Stimulated activated CD4-positive, alpha-beta T cell treated with anti-CD3 and anti-CD28 coated beads, TNF-alpha, amount 100 ng/mL, for 48 hours (primary cell): ENCODE measurements at places on chromosomes 6 and 20.

DNA sequence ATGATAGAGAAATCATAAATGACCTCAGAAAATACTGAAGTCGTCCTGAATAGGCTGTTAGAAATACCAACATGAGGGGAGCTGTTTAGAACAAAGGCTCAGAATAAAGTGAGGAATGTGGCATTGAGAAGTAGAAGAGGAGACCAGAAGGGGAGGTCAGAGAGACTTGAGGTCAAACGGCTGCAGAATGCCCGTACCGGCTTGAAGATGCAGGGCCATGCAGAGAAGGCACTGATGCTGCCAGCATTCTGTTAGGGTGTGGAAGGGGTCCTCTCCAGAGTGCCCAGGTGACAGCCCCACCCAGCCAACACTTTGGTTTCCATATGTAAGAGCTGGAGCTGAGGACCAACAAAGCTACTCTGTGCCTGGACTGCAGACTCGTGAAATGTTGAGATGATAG lies 570.9 kb downstream of the CDH26 start:
- no peak for DNase-seq

DNA sequence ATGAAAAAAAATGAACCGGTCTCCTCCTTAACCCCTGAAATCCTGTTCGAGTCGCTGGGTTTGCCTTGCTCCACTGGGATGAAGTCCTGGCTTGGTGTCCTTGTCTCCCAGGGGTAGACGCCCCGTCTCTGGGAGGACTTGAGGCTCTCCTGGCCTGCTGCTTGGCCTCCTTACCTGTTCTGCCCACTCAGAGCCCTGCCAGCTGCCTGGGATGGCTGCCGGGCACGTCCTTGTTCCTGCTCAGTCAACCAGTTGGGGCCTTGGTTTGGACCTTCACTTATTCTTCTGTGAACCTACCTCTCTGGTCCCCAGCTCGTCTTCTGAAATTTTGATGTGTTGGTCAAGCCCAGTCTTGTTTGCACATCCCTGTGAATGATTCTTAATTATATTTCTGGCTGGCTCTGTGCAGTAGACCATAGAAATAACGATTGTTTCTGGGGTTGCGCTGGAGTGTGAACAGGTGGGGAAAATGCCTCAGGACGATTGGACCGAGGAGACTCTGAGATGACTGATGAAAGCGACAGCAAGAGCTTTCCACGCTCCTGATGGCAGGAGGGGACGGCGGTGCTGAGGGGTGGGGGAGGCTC lies 126.5 kb upstream of the ESR1 start:
- no peak for DNase-seq

GRCh38 chr20:38969708-38970107 lies 7.6 kb downstream of the DHX35 start:
- no peak for DNase-seq

GRCh38 chr20:19628570-19629134 lies 129.4 kb upstream of the RIN2 start:
- peak; percentile 27 for DNase-seq

- no peak for DNase-seq
Measured at GRCh38 chr6:22412994-22413393, 116.2 kb upstream of the PRL start.

GRCh38 chr6:113505084-113505699 lies 352.0 kb upstream of the MARCKS start:
- no peak for DNase-seq

GRCh38 chr20:15395457-15395856 lies 1058.0 kb upstream of the FLRT3 start:
- DNase-seq: no peak

GRCh38 chr6:10591422-10592160 lies 70.4 kb downstream of the GCNT2 start:
- DNase-seq: no peak

- DNase-seq: no peak
Measured at GRCh38 chr6:8400663-8401062, 34.7 kb downstream of the SLC35B3 start.

GRCh38 chr6:143647732-143648131 lies 30.0 kb upstream of the PHACTR2 start:
- DNase-seq: no peak

GRCh38 chr6:152272486-152272885 lies 364.7 kb downstream of the SYNE1 start:
- no peak for DNase-seq

DNA sequence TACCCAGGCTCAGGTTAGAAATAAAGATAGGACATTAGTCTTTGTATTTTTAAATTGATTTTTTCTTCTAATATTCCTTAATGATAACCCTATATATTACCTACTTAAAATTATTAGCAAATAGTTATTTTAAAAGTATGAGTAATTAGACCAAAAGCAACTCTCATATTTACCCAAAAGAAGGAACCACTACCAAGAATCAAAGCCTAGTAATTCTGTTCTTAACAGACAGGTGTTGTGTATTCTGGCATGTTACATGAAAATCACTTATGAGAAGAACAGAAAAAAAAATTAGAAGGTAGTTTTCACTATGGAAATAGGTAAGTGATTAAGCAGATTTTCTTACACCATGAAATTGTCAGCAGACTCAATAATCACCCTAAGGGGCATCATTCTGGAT lies 105.1 kb downstream of the ATG5 start:
- no peak for DNase-seq

DNA sequence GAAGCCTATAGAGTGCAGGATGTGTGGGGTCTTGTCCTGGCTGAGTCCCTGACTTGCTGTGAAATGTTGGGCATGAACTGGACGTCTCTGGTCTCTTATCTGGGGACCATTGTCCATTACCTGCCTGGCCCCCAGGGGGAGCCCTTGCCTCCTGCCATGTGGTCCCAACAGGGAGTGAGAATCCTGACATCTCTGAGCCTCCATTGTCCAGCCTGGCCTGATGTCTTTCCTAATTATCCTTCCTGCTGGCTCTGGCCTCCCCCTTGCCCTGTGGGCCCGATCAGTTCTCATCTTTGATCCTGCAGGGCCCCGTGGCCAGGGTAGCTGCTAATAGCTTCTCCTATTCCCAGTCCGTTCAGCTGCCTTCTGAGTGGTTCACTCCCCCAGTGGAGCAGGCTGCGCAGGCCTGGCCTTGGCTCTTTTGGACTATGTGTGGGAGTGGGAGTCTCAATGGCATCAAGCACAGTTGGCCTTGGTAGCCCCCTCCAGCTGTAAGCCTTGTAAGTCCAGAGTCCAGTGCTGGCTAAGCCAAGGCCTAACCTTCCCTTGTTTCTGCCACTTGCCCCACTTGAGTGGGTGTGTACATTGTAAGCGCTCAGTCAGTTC lies 77.9 kb upstream of the RALY start:
- peak; percentile 41 for DNase-seq

DNA sequence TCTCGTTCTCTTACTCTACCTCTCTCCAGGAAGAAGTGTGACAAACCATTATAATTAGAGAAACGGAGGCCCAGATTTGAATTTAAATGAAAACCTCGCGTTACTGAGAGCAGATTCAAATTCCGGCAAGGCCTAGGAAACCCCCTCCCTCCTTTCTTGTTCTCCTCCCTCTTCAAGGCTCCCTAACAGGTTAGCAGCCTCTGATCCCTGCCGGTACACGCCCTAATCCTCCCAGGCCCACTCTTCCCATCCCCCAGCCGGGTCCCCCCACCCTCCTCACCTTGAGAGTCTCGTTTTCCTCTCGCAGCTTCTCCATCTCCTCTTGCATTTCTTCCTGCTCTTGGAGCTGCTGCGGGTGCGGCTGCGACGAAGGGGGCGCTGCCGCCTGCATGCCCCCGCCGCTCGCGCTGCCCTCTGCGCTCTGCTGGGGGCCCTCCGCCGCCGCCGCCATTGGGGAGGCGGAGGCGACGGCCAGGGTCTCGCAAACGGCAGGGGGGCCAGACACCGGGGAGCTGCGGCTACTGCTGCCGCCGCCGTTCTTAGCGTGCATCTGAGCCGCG lies 3.8 kb downstream of the MTCL3 start:
- no peak for DNase-seq

DNA sequence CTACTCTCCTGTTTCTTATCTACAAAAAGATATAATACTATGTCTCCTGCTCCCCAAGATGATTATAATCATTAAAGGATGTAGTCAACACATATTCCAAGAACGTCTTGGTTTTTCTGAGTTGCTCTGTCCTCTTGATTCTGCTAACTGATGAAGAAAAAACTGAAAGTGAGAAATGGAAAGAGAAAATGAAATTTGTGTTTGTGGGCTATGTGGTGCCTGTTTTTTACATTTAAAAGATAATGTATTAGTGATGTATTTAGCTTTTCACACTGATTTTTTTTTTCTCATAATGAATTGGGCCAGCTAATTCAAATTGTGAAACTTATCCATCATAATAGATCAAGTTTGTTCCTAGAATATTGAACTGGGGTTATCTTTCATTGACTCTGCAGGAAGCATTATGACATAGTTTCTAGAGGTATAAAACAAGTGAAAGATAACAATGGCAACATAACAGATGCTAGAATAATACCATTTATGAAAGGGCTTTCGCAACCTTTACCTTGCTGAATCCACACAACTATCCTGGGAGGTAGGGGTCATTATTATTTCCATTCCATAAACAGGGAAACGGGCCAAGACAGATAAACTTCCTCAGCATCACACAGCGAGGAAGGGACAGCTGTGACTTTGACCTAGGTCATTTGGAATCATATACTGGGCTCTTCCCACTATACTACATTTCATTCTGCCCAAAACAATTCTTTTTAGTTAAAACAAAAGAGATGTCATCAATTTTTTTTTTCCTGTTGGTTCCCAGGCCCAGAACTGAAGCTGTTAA lies 336.7 kb downstream of the GJA1 start:
- no peak for DNase-seq

DNA sequence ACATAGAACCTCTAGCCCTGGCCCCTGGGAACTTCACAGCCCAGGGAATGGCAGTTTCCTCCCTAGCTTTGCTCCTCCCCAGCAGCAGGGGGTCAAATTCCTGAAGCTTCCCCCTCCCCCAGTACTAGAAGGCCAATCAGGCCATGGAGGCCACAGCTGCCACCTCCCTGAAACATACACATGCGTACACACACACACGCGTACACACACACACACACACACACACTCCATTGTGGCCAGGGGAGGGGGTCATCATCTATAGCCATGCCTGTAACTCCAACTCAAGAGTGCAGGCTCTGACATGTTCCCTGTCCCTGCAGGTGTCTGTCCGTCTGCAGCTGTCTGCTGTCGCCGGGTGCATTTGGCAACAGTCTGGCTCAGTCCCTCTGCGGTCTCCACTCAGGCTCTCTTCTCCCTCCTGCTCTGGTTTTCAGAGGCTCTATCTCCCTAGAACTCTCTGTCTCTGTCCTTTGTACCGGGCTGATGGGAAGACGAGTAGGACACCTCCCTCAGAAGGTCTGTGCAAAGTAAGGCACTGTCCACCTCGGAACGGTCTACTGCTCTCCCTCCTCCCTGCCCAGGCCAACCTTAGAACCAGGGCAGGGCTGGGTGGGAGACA lies 1.4 kb downstream of the LRFN2 start:
- DNase-seq: no peak

GRCh38 chr6:125910527-125910926 lies 46.0 kb upstream of the HINT3 start:
- no peak for DNase-seq

GRCh38 chr6:22334778-22335177 lies 37.9 kb upstream of the PRL start:
- DNase-seq: no peak

- DNase-seq: no peak
Measured at GRCh38 chr6:103799971-103800670, 1059.6 kb downstream of the HACE1 start.

DNA sequence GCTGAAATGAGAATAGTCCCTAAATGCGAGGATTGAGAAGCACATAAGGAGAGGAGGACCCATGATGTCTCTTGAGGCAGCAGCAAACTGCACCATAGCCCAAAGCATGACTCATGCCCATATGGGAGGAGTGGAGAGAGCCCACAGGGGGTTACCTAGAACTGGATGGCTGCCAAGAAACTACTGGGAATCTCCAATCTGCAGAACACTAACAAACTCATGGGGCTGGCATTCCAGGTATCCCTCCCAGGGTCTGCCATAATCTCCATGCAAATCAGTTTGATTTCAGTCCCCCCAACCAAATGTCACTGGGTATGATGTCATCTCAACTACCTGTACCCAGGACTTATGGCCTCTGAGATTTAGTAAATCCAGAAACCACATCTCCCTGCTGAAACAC lies 410.5 kb downstream of the PTPRT start:
- no peak for DNase-seq

DNA sequence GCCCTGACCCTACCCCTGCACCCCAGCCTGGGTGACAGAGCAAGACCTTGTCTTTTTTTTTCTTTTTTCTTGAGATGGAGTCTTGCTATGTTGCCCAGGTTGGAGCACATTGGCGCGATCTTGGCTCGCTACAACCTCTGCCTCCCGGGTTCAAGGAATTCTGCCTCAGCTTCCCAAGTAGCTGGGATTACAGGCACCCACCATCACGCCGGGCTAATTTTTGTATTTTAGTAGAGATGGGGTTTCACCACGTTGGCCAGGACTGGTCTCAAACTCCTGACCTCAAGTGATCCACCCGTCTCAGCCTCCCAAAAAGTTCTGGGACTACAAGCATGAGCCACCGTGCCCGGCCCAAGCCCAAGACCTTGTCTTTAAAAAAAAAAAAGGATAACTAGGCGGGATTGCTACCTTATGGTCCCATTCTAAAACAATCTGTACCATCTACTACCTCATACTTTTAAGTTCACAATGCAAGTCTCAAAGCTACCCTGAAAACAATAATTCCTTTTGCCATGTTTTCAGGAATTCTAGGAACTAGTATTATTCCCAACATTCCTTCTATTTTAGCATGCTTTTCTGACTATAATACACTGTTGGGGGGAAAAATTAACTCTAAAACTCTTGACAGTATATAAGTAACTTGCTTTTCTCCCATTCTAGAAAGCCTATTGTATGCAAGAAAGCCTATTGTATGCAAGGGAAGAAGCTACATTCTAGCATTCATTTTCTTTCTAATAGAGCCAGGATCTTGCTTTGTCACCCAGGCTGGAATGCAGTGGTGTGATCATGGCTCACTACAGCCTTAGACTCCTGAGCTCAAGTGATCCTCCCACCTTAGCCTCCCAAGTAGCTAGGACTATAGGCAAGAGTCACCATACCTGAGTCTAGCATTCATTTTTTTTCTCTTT lies 6.6 kb downstream of the TUBB start:
- no peak for DNase-seq

DNA sequence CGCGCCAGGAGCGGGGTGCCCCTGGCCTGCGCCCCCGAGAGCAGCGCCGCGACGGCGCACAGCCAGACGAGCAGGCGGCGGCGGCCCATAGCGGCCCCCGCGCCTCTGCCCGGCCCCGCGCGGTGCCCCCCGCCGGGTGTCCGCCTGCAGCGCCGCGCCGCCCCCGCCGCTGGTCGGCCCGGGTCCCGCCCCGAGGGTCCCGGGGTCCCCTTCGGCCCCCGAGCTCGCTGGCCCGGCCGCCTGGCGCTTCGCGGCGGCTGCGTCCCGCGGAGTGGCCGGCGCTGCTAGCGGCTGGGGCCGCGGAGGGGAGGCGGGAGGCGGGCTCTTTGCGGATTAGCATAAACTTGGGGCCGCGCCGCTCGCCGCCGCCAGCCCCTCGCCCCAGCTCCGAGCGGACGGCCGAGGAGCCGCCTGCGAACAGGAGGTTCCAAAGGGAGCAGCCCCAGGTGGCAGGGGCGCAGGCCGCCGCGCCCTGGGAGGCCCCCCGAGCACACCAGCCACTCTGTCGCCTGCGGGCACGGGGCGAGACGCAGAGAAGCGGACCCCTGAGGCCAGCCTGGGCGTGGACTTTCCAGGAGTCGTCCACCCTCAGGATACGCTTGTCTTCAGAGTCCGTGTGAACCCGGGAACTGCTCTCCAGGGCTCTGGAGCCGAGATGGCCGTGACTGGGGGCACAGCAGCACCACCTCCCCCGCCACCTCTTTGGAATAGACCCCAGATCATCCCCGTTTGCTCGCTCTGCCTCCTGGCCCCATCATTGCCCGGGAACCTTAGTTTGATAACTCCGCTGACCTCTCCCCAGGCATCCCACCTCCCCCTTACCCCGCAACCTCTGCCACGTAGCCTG lies at the start of gene EMILIN3:
EMILIN3 (minus strand) TSS at position 273 of the 847 bp plus-strand sequence; CDS start at position 89, 184 bp downstream.
- no peak for DNase-seq
